ENCODE measurements at places on chromosomes 11 and 22.

DNA sequence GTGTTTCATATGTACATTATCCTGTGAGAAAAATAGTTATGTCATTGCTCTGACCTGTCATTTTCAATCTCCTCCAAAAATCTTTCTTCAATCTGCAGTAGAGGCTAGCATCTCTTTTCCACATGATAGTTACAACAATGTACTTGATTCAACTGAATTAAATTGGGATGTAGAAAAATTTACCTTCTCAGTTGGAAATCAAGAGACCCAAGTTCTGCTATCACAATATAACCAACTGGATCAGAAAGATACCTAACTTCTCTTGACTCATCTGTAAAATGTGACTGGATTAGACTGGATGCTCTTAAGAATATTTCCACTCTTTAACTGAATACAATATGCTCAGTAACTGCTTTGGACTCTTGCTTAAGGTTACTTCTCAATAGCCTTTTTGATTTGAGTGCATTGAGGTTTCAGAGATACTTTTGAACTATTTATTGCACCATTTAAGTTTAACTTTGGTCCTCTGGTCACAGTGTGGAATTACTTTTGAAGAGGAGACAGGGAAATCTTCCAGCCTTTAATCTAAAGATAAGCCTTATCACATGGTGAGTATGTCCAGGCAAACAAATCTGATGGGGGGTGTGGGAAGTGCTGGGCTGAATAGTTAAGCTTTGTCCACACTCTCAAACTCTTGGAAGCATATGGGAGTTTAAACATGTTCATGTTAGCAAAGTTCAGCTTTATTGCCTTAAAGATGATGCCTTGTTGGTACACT is 82.3 kb downstream of the YAP1 start:
- DNase-seq = no peak

DNA sequence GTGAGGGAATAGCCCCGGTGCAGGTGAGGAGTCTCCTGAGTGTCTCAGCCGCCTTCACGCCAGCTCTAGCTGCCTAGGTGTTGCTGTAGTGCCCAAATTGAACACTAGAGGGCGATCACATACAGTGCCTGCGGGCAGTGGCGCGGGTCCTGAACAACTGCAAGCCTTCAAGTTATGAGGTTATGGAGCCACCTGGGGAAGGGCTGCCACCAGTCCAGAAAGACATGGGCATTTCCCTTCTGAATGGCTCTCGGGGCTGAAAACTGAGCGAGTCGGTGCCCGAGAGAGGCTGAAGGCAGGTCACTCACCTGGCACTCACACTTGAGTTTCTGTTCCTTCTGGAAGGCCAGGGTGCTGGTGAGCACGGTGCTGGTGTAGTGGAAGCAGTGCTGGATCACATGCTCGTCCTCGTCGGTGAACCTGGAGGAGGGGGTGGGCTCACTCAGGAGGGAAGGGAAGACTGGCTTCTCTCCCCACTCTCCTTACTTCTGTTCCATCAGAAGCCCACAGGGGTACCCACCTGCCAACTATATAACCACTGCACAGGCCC is 88.4 kb downstream of the PDE2A start:
- DNase-seq = peak; percentile 84

- DNase-seq = no peak
These were observed 15.6 kb upstream of the SYT13 start for GRCh38 chr11:45301537-45302246.

DNA sequence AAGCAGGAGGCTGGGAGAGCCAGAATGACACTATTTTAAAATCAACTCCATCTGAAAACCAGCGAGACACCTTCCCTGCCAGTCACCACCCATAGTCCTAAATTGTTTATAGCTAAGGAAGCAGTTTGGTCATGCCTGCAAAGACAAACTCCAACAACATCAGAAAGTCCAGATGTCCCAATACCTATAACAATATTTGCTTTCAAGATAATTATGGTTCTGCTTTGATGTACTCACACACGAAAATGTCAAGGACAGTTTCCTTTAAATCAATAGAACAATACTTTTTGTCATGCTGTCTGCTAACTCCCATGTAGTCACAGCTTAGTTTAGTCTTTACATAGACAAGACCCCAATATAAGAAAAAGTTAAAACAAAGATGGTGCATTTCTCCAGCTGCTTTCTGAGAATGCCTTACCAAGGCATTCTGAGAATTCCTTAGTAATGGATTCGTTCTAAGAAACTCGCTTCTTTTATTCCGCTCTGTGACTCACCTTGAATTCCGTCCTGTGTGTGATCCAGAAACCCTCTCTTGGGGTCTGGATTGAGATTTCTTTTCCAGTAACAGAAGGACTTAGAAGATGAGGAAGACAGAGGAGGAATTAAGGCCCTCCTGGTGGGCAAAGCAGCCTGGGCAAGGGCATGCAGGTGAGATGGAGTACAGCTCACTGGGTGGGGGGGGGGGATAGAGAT is 9.6 kb upstream of the SCGB2A2 start:
- no peak for DNase-seq

GRCh38 chr22:33209930-33210784 is 152.0 kb upstream of the SYN3 start:
- peak; percentile 38 for DNase-seq

DNA sequence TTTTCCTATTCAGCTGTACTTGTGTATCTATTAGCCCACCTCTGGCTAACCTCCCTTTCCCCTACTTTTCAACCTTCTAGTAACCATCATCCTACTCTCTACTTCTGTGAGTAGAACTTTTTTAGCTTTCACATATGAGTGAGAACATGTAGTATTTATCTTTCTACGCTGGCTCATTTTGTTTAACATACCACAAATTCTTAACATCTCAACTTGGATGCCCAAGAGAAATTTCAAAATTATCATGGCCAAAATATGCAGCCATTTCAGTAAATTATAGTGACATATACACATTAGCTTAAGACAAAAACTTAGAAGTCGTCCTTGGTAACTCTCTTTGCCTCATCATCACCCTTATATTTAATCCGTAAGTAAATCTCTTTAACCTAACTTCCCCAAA is 34.7 kb downstream of the LUZP2 start:
- DNase-seq = no peak

DNA sequence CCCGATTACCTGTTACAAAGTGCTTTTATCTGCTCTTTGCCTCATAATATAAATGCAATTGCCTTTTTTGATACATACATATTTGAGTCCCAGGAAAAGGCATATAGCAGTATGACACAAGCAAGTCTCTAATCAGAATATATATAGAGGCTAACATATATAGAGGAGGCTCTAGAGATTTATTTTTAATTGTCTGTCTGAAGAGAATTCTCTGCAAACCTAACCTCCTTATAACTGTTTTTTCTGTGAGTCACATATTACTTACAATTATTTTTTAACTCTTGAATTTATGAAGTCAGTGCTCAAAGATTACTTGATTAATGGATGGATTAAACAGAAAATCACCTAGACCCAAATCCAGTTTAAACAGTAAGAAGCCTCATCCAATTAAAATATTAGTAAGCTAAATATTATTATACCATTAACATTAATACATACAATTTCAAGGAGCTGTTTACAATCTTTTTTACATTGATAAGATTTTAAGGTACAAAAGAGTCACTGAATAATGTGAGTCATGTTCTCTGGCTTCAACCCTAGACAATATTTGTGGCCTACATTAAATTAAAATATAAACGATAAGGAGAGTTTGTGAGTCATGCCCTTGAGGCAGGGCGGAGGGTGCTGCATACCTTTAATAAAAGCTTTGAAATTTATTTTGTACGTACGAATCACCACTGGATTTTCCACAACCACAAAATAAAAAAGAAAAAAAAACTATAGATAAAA is 19.2 kb upstream of the MMP13 start:
- no peak for DNase-seq

GRCh38 chr22:40218152-40218551 is 40.4 kb downstream of the TNRC6B start:
- no peak for DNase-seq

DNA sequence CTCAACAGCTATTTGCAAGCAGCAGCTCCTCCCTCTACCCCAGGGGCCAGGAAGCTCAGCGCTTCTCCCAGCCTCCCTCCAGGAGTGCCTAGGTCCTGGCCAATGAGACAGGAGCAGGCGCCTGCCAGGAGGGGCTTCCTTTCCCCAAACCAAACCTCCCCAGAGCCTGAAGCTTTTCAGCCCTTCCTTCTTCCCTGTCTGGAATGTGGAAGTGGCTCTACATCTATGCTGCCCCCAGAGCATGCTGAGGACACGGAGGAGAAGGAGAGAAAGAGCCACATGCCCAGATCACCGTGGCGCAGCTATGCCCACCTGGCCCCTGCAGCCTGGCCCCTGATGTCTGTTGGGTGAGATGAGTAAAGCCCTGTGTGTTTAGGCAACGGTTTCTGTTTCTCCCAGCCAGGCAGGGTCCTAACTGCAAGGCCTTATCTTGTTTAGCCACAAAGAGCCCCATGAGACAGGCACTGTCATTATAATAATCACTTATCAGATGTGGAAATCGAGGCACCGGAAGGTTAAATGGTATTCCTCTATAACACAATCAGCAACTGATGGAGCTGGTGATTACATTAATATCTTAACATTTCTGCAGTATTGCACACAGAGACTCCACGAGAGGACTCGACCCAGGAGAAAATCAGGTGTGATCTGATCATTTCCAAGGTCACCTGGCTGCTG is 315.8 kb downstream of the CTTN start:
- no peak for DNase-seq

DNA sequence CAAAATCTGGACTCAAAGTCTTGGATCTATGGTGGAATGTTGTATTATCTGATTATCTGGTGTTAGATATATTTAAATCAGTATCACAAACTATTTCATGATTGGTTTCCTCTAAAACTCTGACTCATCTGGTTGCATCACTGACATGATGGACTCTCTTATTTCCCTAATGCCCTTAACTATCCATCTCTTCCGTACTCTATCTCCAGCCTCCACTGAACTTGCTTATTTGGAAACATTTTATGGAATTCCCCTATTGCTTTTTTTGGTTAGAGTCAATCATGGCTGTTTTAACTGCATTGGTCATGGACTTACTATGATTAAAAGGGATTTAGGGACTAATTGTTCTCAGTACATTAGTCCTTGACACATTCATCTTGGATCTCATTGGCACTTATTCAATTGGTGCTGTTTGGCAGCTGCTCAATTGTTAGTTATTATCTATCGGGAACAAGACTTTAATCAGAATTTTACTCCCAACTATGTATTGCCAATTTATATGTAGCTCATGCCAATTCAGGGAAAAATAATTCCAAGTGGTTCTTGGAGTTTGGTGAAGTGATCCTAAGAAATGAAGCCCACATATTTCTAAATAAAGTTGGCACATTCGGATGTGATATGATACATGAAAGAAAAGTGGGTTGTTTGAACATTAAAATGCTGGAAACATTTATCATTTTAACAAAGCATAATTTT is 942.0 kb upstream of the CCDC90B start:
- no peak for DNase-seq

- no peak for DNase-seq
These were observed 20.2 kb upstream of the CHKA start for GRCh38 chr11:68141246-68142027.

- no peak for DNase-seq
These were observed 5.7 kb downstream of the LTBP3 start for GRCh38 chr11:65552388-65552951.

DNA sequence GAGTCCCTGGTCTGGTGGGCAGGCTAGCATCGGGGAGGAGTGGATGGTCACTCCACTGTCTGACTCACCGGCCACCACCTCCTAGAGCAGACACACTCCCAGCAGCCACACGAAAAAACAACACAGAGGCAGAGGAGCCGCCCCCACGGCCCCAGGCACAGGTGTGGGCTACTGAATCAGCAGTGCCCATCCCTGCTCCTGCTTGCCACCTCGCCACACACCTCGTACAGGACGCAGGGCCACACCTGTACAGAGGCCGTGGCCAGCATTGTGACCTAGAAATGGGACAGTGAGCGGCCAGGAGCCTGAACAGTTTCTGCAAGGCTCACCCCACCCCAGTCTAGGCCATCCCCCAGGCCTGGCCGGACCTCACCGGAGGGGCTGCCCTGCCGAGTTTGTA is 14.0 kb downstream of the TRIM29 start:
- DNase-seq = no peak

- no peak for DNase-seq
These were observed 1.2 kb downstream of the YDJC start for GRCh38 chr22:21628386-21629254.

GRCh38 chr22:27685970-27686369 is 115.6 kb downstream of the MN1 start:
- DNase-seq = no peak

GRCh38 chr11:46978005-46978491 is 41.5 kb downstream of the CSTPP1 start:
- no peak for DNase-seq

DNA sequence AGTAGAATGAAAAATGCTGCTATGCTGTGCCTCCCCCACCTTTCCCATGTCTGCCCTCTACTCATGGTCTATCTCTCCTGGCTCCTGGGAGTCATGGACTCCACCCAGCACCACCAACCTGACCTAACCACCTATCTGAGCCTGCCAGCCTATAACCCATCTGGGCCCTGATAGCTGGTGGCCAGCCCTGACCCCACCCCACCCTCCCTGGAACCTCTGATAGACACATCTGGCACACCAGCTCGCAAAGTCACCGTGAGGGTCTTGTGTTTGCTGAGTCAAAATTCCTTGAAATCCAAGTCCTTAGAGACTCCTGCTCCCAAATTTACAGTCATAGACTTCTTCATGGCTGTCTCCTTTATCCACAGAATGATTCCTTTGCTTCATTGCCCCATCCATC is 14.9 kb upstream of the HBE1 start:
- DNase-seq = no peak

DNA sequence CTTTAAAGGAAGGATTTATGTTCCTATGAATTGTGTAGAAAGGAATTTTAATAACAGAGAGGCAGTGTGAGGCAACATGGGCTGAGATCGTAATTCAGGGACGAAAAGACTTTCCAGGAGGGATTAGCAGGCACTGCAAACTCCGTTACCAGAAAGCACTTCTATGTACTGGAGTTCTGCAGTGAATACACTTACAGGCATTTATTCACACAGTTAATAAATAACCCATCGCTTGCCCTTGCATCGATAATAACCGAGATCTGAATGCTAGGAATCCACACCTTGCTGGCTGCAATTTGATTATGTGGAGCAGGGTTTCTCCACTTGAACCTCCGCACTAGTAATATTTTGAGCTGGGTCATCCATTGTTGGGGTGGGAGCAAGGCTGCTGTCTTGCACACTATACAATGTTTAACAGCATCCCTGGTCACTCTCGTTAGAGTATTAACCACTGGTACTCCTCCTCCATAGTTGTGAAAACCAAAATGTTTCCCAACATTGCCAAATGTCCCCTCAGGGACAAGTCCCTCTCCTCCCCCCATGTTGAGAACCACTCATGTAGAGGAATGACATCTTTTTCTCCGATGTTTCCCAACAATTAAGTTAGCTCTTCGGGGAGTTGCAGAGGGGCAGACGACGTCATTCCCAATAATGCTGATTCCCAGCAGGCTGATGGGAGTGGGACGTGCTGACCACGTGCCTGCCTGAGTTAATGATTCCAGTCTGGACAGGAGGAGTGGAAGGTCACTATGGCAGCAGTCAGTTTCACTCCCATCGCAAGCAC is 99.5 kb downstream of the SNX19 start:
- no peak for DNase-seq

GRCh38 chr11:80096736-80097135 is 655.9 kb upstream of the TENM4 start:
- no peak for DNase-seq

GRCh38 chr11:17683377-17684161 is 35.8 kb upstream of the MYOD1 start:
- no peak for DNase-seq
